ENCODE measurements at places on chromosomes 6 and 20.

DNA sequence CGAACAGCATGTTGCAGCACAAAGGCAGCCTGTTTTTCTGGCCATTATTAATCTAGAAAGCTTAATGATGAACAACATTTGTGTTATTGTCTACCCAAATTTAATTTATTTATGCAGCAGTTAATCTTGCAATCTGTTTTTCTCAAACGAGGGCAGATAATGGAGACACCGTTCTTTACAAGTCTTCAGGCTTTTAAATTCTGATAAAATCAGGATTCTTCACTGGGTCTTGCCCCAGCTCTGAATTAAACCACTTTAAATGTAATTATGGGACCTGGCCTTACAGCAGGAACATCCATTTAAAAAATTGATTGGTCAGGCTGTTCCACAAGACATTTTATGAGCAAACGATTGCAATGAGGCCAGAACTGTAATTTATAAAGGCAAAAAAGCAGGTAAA, 26.5 kb upstream of the INSM1 start:
- no peak for DNase-seq

DNA sequence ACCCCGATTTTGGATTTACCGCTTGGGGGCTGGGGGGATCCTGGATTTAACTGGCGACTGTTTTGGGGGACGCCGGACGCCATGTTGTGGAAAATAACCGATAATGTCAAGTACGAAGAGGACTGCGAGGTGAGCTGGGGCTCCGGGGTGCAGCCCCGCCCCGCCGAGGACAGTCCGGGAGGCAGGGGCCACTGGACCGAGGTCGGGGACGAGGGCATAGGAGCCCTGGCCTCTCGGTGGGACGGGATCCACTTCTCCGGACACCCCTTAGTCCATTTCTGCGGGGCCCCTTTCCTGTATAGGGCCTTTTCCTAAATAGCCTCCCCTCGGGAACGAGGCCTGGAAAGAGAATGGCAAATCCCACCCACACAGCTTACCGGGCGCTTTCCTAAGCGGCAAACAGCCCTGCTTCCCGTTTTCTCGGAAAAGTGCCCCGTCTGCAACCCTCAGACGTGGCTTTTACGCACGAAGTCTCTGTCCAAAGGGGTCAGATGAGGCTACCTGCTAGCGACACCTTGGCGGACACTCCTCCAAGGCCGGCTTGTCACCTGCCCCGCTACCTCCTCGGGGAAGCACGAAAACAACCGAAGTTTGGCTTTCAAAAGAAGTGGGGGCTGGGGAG, 469 bp downstream of the TFAP2C start:
- DNase-seq = no peak

DNA sequence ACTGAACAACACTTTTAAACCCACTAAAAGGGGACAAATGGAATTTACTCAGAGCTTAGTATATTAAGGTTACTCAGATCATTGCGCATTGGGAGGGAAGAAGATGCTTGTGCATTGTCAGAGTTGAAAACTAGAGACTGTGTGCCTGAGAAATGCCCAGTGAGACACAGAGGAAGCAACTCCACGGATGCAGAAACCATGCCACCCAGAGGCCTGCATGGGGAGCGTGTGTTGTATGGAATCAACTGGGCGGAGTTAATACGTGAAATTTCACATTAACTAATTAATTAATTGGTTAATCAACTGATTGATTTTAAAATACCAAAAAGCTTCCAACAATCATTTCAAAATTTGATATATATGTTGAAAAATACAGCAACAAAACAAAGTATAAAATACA, 391.6 kb downstream of the PLCB1 start:
- DNase-seq = peak; percentile 14

DNA sequence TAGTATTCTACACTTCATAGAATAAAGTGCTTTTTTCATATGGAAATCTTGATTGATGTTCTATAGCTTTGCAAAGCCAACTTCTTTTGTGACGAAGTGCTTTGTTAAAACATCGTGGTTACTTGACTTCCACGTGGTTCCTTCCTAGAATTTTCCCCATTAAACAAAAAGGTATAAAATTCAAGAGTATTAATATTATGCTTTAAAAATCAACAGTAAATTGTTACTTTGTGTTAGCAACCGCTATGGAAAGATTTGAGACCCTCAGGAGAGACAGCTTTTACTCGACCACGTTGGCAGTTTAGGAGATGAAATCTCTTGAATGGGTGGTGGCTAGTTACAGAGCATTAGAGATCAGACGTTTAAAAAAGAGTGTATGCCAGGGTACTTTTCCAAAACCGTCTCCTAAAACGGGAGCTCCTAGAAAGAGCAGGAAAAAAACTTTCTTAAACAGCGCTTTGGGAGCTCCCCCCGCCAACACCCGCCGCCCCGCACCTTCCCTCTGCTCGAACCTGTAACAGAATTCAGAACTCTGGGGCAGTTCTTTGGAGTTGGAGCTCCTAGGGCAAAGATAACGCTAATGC, 920 bp downstream of the GJA1 start:
- DNase-seq = no peak

- no peak for DNase-seq
Measured at GRCh38 chr6:3733321-3733925, 18.1 kb downstream of the PXDC1 start.

- no peak for DNase-seq
Measured at GRCh38 chr6:13803581-13803980, 10.8 kb downstream of the MCUR1 start.

DNA sequence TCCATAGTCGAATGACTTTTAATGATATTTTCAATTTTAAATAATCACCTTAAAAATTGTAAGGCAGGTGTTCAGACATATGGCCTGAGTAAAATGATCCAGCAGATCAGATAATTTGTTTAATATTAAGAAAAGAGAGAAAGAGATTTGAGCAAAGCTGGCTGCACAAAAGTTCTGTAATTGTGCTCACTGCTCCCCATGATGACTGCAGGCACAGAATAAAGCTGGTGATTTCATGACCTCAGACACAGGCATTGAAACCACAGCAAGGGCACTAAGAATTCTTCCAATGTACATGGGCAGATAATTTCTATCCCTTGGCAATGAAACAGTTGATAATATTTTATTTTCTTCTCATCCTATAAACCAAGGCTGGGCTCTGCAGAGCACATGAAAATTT, 553.1 kb downstream of the NKAIN2 start:
- DNase-seq = no peak

- DNase-seq = no peak
Measured at GRCh38 chr6:837380-837779, 144.4 kb upstream of the EXOC2 start.

Measured in WTC11 (cell line).